CD4-positive, alpha-beta memory T cell (primary cell): ENCODE measurements at places on chromosomes 4 and X. TPM values are rescaled to one million over a fixed set of nuclear protein-coding genes. Genes with fewer than 3 reads are reported as not detected.

GRCh38 chr4:148015058-148015457 lies 283.2 kb downstream of the ARHGAP10 start:
- DNase-seq: no peak

DNA sequence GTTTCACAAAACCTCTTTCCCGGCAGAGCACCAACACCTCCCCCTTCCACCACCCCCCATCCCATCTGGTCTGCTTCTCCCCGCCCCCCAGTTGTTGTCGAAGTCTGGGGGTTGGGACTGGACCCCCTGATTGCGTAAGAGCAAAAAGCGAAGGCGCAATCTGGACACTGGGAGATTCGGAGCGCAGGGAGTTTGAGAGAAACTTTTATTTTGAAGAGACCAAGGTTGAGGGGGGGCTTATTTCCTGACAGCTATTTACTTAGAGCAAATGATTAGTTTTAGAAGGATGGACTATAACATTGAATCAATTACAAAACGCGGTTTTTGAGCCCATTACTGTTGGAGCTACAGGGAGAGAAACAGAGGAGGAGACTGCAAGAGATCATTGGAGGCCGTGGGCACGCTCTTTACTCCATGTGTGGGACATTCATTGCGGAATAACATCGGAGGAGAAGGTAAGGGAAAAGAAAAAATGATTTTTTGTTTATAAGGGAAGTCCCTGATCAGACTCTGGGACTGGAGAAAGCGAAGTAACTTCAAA lies at the start of gene PDGFRA:
PDGFRA (plus strand) TSS at position 333 of the 541 bp plus-strand sequence. CDS start 29,476 bp downstream, outside the sequence.
- DNase-seq: no peak

DNA sequence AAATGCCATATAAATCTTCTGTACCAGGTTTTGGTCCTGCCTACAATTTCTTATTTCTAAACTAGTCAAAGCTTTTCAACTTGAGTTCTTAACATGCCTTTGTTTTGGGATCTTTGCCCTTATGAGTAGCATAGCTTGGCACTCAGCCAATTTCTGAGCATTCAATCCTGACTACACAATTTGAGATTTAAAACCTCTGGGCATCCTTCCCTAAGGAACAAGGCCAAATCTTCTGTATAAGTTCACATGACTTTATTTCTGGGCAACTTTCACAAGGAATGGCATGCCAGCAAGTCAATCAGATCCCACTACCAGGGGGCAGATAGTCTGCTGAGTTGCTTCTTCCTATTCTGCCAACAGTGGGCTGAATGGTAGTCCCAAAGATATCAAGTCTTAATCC lies 254.2 kb downstream of the ADAMTS3 start:
- peak; percentile 1 for DNase-seq

- no peak for DNase-seq
Measured at GRCh38 chr4:90840828-90841227, 713.6 kb downstream of the CCSER1 start.

GRCh38 chr4:64712590-64712989 lies 303.3 kb upstream of the TECRL start:
- no peak for DNase-seq

- DNase-seq: no peak
Measured at GRCh38 chr4:81756973-81757372, 285.3 kb upstream of the RASGEF1B start.

DNA sequence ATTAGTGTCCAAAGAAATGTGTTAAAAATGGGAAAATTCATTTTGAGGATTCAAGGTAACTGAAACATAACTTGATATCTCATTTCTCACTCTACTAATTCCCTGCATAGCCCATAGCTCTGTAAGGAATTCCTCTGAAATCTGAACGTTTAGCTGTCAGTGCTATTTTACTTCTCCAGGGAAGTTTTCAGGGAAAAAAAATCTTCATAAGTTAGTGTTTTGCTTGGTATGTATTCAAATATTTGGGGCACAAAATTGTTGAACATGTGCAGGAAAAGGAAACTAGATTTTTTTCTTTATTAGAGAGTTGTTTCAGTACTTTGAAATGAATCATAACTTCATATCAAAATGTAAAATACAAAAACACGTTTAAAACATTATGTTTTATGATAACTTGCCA lies 891.4 kb downstream of the CENPC start:
- no peak for DNase-seq

DNA sequence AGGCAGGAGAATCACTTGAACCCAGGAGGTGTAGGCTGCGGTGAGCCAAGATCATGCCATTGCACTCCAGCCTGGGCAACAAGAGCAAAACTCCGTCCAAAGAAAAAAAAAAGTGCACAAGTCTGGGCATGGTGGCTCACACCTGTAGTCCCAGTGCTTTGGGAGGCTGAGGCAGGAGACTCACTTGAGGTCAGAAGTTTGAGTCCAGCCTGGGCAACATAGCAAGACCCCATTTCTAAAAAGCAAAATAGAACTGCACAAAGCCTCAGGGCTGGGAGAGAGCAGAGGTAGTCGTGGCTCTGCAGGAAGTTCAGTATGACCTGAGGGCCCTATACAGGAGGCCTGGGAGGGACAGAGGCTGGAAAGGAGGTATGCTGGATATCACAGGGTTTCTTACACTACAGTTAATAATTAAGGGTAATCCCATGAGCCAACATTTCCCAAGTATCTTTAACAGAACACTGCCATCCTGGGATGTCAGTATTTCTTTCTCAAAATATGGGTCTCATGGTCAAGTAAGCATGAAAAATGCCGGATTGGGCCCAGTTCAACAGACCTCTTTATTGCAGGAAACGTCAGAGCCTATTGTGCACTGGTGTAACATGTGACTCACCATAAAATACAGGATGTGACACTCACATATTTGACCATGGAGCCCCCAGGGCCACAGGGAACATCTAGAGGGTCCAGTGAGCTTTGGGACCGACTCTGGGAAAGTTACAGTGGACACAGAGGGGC lies 37.8 kb downstream of the ACSL1 start:
- no peak for DNase-seq

DNA sequence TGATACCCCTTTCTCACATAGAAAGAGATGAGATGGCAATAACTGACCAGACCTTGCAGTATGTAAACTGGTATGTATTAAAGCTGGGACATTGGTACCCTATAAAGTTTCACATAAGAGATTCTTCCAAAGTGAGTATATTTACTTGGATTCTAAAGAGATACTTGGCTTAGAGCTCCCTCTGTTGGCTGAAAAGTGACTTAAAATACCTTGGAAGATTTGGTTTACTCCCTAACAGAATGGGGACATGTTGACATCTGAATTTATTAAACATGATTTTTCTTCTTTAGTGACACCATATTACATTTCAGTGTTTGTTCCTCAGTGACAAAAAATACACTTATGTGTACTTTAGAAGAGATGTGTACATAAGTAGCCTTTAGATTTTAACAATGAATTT lies 47.9 kb upstream of the RGN start:
- DNase-seq: peak; percentile 28

DNA sequence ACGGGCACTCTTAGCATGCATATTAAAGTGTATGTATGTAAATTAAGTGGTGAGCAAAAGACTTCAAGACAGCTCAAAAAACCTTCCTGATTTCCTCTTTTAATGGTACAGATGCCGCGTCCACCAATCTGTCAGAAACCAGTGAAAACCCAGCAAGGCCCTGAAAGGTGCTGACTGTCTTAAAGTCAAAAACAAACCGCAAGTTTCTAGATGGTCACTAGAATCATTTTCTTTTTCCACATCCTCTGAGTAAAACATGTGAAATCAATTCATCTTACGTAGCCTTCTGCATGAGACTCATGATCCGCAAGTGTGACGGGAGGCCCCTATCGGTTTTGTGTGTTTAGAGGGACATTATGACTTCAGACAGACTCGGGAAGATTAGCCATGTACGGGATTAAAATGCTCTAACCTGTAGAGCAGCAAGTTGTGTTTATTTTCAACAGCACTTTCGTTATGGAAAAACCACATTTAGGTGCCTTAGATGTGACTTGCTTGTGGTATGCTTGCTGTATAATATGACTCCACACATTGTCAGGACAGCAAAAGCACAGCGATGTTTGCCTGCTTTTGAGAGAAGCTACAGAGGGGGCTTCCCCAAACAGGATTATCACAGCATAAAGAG lies 88.2 kb upstream of the STS start:
- no peak for DNase-seq

DNA sequence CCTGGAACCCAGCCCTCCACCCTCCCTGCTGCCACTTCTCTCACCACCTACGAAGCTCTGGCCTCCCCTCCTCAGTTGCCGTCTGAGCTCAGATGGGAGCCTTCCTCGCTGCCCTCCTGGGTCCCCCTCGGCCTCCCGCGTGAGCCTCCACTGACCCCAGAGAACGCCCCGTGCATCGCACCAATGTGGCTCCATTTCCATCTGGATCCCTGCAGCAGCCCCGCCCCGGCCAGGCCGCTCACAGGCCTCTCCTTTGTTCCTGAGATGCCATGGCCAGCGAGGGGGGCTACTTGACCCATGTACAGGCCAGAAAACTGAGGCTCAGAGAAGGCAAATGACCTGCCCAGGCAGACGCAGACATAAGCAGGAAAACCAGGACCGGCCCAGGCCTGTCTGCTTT lies 242.4 kb upstream of the PSAPL1 start:
- DNase-seq: no peak

DNA sequence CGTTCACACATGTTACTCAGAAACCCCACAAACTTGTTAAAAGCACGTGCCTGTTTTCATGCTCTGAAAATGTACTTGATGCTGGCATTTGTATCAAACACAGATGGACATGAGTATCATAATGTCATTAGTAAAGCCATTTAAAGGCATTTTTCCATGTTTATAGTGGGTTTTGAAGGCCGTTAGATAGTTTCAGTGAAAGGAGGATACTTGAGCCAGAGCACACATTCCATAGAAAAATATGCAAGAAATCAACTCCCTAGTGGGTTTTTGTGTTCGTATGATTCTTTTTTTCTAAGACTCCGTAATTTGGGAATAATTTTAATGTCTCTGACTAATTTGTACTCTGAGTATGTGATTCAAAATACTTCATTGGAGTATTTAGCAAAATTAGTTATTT lies 216.2 kb upstream of the BMP3 start:
- no peak for DNase-seq

GRCh38 chr4:151417164-151417571 lies 8.2 kb downstream of the FHIP1A start:
- no peak for DNase-seq

GRCh38 chrX:95949588-95949987 lies 735.1 kb upstream of the DIAPH2 start:
- DNase-seq: no peak

- no peak for DNase-seq
Measured at GRCh38 chrX:109475174-109475891, 6.6 kb downstream of the GUCY2F start.

- no peak for DNase-seq
Measured at GRCh38 chr4:152232271-152232670, 303.6 kb downstream of the FBXW7 start.

DNA sequence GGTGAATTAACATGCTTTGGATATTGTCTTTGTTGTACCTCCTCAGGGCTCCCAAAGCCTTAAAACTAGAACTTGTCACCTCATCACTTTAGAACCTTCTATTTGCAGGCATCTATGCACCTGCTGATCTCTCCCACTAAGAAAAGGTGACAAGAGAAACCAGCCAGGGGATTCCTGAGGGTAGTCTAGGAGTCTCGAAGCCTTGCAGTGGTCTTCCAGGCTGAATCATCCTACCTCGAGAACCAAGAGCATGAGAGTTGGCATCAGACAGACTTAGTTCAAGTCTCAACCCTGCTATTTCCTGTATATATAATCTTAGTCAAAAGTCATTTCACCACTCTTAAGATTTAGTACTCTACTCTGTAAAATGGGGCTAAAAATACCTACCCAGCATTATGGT lies 29.6 kb downstream of the RTL5 start:
- no peak for DNase-seq

DNA sequence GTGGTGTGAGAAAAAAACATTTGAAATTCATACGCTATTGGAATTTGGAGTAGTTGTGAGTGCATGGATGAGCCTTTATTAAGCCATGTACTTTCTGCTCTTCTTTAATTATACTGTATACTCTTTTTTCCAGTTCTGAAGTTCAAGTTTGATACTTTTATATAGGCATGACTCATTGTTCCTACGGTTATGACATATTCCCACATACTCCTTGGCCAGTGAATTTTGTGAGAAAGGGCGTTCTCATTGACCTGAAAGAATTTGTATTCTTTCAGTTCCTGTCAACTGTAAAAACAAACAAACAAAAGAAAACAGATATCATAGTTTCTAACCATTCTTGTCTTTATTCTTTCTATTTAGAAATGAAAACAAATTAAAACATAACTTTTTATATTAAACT lies 407.3 kb downstream of the MAPK10 start:
- DNase-seq: no peak

DNA sequence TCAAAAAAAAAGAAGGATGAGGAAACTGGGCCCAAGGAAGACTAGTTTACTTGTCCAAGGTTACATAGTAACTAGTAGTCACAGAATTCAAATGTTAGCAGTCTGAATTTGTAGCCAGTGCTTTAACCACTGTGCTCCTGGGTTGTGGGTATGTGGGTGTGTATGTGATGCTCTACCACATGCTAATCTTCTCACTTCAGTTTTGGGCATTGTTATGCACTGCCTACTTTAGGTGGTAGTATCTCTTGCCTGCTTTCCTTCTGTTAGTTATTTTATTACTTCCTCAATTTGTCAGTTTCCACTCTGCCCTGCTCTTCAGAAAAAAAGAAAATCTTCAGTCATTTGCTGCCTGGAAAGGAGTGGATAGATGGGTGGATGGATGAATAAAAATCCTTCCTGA lies 219.2 kb downstream of the RPA4 start:
- no peak for DNase-seq

GRCh38 chr4:106494066-106494465 lies 125.5 kb upstream of the GIMD1 start:
- no peak for DNase-seq

GRCh38 chr4:2459589-2460349 lies 9.1 kb upstream of the RNF4 start:
- DNase-seq: no peak

DNA sequence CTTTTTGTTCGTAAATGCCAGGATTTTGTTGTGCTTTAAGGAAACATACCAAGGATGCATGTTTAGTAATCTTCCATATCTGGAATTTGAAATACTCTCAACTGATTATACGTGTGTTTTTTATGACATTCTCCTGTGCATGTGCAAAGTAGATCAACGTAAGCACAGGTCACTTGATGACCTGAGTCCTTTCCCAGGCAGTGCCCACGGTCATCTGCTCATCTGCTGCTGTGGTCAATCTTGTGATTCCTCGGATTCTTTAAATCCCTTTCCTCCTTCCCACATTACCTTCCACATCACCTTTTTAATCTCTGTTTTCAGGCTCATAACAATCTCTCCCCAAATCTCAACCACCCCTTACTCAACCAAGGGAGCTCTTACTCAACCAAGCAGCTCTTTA lies 104.1 kb downstream of the RASL11B start:
- no peak for DNase-seq

GRCh38 chr4:6198278-6198677 lies 2.1 kb downstream of the JAKMIP1 start:
- peak; percentile 57 for DNase-seq

GRCh38 chr4:145920205-145920604 lies 18.4 kb downstream of the ZNF827 start:
- no peak for DNase-seq

The FGA gene
- not detected for total RNA-seq

The PAGE4 gene
- total RNA-seq: not detected

The LIAS gene
- total RNA-seq: 21.7 TPM

The RAPGEF2 gene
- total RNA-seq: 27.9 TPM

The PDCL2 gene
- not detected for total RNA-seq

The TMEM31 gene
- total RNA-seq: not detected

The PJA1 gene
- total RNA-seq: 27.1 TPM

The NAP1L3 gene
- 9.0 TPM for total RNA-seq

The MAPK10 gene
- total RNA-seq: not detected

The FAM47E gene
- total RNA-seq: not detected

The PRSS12 gene
- total RNA-seq: not detected

The CENPVL1 gene
- not detected for total RNA-seq

The CITED1 gene
- not detected for total RNA-seq
